ENCODE measurements at places on chromosomes 3 and 15. TPM values are rescaled to one million over a fixed set of nuclear protein-coding genes. Genes with fewer than 3 reads are reported as not detected.

Gene IVD
- 32.3 TPM for total RNA-seq

Gene BFSP2
- total RNA-seq: not detected

Gene SUCNR1
- total RNA-seq: not detected

Gene LIPH
- not detected for total RNA-seq

Gene PIAS1
- 8.1 TPM for total RNA-seq

DNA sequence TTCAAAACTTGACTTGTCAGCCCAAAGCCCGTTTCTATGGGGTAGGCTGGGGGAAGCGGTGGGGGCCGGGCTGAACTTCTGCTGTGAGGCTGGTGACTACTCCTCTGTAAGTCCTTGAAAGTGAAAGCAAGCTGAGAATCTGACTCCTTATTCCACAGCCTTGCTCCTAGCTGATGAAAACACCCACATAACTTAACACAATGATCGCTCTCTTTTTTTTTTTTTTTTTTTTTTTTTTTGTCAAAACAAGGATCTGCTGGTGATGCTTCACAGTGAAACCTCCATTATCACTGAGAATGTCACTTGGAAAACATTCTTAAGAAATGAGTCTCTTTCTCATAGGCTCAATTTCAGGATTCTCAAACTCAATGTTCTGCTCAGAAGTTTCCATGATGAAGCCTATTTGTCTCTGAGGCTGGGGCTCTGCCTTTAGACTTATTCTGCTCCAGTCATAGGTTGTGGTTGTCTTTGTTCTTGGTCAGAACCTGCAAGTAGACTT lies 31.4 kb upstream of the TKT start:
- no peak for DNase-seq

- no peak for DNase-seq
These were observed 110.3 kb downstream of the GBE1 start for GRCh38 chr3:81651139-81651538.

- DNase-seq: peak; percentile 73
These were observed 170.3 kb downstream of the MOBP start for GRCh38 chr3:39637807-39638206.

- no peak for DNase-seq
These were observed 97.6 kb upstream of the VGLL3 start for GRCh38 chr3:87088430-87088992.

Gene SPINK8
- total RNA-seq: not detected

DNA sequence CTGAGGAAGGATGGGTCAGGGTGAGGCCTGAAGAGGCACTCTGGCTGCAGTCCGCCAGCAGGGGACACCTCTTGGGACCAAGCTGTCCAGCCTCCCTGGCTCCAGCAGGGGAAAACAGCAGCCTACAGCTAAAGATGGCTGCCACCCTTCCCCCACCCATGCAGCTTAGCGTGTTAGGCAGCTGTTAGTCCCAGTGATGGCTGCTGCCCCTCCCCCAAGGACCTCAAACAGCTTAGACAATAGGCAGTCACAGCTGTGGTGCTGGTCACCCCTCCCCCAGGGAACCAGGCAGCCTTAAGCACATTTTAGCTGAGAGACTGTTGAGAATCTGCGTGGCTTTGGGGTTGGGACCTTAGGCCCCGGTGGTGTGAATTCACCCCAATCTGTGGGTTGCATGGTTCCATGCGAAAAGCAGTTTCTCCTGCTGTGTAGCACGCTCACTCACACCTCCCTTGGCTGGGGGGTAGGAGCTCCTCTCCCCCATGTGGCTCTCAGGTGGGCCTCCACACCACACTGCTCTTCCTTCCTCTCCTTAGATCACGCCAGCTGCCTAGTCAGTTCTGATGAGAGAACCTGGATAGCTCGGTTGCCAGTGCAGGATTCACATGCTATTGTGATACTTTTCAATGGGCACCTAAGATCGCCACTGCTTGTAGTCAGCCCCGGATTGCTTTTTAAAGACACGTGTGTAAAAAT lies 140.5 kb upstream of the CADPS start:
- no peak for DNase-seq

DNA sequence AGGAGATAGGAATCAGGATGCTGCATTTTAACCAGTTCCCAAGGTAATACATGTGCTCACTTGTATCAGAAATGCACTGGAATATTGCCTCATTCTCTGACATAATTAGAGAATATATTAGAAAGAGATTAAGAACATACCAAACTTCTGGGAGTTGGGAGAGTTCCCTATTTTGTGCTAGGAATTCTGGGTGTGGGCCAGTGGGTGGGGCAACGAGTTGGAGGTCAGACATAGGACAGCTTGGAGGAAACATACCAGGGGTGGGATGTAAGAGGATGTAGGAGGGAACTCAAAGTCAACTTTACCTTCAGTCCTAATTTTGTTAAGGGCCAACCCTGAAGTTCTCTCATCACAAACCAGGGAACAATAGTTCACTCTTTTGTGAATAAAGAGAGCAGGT lies 83.6 kb downstream of the SLC7A14 start:
- no peak for DNase-seq

Gene TRIM69
- 6.1 TPM for total RNA-seq

DNA sequence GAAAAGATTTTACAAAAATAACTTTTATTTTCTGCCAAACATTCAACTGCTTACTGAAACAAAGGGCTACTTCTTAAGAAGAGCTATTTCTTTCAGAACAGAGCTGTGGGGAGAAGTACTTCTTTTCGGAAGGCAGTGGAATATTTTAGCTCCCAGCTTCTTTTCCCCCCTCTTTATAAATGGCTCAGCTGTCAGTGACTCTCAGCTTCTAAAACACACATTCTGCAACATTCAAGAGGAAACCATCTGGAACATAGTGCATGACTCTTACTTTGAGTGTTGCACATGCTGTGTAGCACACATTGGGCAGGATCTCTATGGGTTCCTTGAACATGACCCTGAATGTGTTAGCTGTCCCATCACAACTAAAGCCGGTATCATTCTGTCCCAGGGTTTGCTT lies 7.0 kb upstream of the C15orf40 start:
- peak; percentile 31 for DNase-seq

Gene NRG4
- not detected for total RNA-seq

- no peak for DNase-seq
These were observed 175.4 kb upstream of the GBE1 start for GRCh38 chr3:81936817-81937216.

Gene PCCB
- 35.5 TPM for total RNA-seq

DNA sequence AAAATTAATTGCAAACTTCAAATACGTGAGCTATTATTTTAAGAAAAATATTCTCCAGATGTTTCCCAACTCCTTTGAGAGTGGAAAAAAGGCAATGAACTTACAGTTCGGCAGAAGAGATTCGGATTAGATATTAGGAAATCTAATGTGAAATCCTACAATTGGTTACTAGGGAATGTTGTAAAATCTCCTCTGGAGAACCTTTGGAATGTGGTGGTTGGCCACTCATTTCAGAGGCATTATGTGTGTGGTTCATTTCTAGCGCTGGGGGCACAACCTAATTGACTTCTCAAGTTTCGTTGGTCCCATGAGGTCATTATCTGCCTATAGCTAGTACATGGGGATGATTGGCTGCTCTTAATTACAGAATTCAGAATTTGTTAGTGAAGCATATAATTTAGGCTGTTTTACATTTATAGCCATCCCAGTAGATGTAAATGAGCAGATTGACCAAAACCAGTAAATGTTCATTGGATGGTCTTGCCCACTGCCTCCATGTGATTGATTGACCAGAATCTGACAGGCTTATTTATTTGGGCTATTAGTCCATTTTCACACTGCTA lies 34.6 kb upstream of the CMSS1 start:
- DNase-seq: no peak

Data from lung microvascular endothelial cell (primary cell).